ENCODE measurements at places on chromosomes 1 and 21. TPM values are rescaled to one million over a fixed set of nuclear protein-coding genes. Genes with fewer than 3 reads are reported as not detected.

OLFML3 gene
- total RNA-seq, result 3.2 TPM

KCNK2 gene
- not detected for total RNA-seq

TMEM240 gene
- 1.1 TPM for total RNA-seq

GRCh38 chr1:209600541-209600940 lies 17.0 kb downstream of the CAMK1G start:
- DNase-seq, result no peak

- no peak for DNase-seq
Observed at GRCh38 chr1:36497207-36497606, 14.5 kb upstream of the CSF3R start.

- DNase-seq, result no peak
Observed at GRCh38 chr21:46620846-46621245, 14.6 kb upstream of the PRMT2 start.

- no peak for DNase-seq
Observed at GRCh38 chr1:85938829-85939228, 217.7 kb downstream of the COL24A1 start.

All from hematopoietic multipotent progenitor cell (in vitro differentiated cells).